ENCODE measurements at places on chromosomes 2 and 18.

- DNase-seq: no peak
These were observed 55.6 kb upstream of the PHLPP1 start for GRCh38 chr18:62659698-62660097.

GRCh38 chr2:126823951-126824350, 74.7 kb upstream of the TEX51 start:
- no peak for DNase-seq

- no peak for DNase-seq
These were observed 24.6 kb upstream of the OTOS start for GRCh38 chr2:240165034-240165433.

- no peak for DNase-seq
These were observed 15.2 kb upstream of the GALM start for GRCh38 chr2:38650717-38651116.

- no peak for DNase-seq
These were observed 309.5 kb downstream of the SATB2 start for GRCh38 chr2:199148076-199148845.

GRCh38 chr2:240925568-240926515, 19.7 kb downstream of the CROCC2 start:
- no peak for DNase-seq

- no peak for DNase-seq
These were observed 31.4 kb upstream of the PHLPP1 start for GRCh38 chr18:62683935-62684334.

DNA sequence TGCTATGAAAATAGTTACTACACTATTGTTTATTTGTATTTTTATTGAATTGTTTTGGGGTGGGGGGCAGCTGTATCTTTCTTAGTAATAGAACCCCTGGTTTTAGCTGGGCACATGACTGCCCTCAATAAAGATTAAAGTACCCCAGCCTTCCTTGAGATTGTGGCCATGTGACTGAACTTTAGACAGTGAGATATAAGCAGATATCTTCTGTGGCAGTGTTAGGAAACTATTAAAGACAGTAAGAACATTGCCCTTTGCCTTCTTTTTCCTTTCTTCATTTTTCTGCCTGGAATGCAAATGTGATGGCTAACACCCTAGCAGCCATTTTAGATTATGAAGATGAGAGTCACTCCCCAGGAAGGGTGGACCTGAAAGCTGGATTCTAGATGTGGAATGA, 47.9 kb upstream of the AKAIN1 start:
- DNase-seq: no peak

- peak; percentile 72 for DNase-seq
These were observed 41.5 kb downstream of the SLC38A11 start for GRCh38 chr2:164913640-164914350.

DNA sequence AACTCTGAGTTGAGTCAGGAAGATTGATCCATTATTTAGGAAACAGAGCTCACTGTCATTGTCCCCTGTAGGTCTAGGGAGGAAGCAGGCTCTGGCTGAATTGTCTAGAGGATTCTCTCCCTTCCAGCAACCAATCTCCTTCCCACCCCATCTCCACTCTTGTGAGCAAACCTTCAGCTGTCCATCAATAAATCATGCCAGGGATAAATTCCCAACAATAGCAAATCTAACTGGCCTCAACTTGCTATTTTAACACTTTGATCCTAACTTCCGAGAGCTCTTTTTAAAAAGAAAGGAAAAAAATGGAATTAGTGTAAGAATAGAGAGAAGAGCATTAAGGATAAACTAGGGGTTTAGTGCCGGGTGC, 53.5 kb downstream of the ATP8B1 start:
- no peak for DNase-seq

GRCh38 chr2:64500549-64500948, 23.6 kb upstream of the AFTPH start:
- no peak for DNase-seq

- no peak for DNase-seq
These were observed 77.6 kb downstream of the EPC2 start for GRCh38 chr2:148721991-148722777.

GRCh38 chr2:37652199-37652640, 19.2 kb downstream of the CDC42EP3 start:
- no peak for DNase-seq

Data from inflammatory macrophage treated with lipopolysaccharide for 4 hours (primary cell).